ENCODE measurements at places on chromosomes 4 and X.

- no peak for DNase-seq
Measured at GRCh38 chrX:16023790-16024734, 99.3 kb upstream of the GRPR start.

GRCh38 chr4:156521631-156522030, 450.0 kb downstream of the PDGFC start:
- no peak for DNase-seq

- DNase-seq, result no peak
Measured at GRCh38 chr4:94759767-94760211, 2.0 kb downstream of the BMPR1B start.

DNA sequence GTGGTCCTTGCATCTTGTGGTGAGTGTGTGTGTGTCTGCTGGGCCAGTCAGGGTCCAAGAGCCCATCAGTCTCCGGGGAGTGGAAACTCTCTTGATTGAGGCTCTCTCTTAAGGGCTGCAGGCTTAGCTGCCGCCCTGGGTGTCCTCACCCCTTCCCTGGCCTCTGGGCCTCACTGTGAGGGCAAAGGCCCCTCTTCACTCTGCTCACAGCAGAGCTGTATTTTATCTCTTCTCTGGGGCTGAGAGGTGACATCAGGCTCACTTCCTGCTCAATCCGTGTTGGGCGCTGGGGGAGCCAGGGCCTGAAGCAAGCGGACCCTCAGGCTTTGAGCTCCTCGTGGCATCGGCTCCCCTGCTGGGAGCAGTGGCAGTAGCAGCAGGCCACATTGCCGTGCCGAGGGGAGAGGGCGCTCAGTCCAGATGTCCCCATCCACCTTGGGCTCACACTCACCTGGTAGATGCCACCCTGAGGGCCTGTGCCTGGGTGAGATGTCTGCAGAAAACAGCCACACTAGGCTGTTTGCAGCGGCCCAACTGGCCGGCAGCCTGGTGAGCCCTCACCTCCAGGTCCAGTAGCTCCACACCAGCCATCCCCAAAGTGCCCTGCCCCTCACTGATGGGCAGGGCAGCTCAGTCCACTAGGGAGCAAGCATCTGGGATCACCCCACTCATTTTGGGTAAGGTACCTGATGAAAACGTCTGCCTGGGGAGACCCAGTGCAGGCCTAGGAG, 24.7 kb upstream of the PRPS1 start:
- no peak for DNase-seq

GRCh38 chrX:75156531-75156945, 455 bp upstream of the ABCB7 start:
- no peak for DNase-seq

- no peak for DNase-seq
Measured at GRCh38 chr4:101192244-101192643, 155.1 kb downstream of the PPP3CA start.

DNA sequence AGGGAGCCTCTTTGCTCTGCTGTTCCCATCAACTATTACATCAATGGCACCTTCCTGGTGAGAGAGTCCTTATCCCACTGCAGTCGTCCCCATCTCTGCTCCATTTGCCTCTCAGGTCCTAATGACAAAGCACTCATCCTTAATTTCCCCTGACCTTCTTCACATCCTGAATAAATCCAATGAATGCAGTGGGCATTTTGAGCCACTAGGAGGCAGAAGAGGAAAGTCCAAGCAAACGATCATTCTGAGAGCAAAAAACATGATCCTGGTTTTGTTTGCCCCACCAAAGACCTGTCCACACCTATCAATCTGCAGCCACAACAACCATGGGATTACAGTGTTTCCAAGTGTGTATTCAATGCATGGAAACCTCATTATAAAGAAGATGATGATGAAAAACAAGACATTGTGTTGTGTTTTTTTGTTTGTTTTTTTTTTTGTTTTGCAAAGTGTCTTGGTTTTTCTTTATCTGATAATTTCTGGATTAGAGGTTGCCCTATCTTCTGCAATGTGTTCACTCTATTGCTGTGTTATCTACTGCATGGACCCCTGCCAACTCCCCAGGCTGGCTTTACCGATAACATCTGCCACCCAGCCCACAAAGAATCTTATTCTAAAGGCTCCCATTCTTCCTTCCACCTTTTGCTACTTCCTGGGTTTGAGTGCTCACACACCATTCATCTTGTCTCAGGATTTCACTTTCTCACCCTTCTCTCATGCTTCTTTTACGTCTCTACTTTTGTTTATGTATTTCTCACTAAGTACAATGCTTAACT, 207.2 kb downstream of the NLGN4X start:
- peak; percentile 54 for DNase-seq
